ENCODE measurements at places on chromosomes 3 and 15.

DNA sequence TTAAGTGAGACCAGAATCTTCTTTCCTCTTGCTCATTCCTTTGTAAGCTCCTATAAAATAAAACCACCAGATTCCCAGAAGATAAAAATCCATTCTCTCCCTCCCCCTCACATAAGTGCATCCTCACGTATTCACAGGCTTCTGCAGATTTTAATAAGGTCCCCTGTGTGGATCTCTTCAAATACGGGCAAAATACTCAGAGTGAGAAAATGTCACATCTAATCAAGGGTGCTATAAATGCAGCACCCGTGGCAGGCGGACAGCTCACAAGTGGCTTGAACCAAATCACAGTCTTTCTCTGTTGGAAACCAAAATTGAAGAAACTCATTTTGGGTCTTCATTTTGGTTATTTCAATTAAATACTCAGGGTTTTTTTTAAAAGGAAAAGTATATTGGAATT is 212.9 kb upstream of the CMC1 start:
- DNase-seq = no peak

DNA sequence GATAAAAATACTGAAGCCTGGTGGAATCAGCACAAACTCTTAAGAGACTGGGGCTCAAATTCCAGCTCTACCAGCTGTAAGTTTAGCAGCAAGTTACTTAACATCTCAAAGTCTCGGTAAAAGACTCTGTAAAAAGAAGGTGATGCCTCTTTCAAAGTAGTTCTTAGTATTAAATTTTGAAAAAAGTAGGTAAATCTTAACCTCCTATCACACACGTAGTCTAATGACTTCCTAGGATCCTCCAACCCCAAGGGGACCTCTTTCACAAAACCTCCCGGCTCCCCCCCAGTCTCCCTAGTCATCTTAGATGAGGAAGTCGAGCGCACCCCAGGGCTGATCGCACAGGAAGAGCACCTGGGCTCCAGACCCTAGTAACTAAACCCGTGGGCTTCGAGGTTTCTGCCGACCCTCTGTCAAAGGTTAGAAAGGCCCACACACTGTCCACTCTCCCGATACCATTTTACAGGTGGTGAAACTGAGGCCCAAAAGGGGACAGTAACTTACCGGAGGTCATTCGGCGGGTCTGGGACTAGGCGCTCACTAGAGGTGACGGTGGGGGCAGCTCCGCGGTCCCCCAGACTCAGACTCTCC is 427 bp downstream of the MBD4 start:
- peak; percentile 64 for DNase-seq

DNA sequence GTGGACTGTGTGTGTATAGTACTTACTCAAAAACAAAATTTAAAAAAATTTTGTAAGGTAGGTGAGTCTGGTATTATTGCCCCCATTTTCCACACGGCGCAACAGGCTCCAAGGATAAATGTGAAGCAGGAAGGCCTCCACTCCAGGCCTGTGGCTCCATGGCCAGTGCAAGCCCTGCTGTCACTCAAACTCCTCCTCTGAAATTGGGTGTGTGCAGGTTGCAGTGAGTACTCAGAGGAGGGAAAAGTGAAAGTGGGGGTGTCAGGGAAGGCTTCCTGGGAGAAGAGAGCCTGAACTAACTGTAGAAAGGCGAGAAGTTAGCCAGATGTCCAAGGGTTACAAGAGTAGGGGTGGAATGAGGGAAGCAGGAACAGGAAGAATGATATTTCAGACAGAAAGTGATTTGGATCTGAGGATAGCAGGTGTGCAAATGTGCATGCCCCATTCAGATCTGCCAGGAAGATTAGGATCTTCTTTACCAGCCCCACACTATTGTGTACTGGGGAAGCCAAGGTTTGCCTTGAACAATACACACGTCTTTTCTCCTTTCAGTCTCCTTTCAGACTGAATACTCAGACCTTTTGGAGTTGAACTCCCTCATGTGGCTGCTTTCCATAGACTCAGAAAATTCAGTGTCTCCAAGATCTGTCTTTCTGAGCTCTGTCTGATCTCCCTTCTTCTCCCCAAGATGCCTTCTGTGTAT is 48.7 kb upstream of the RYK start:
- DNase-seq = no peak

DNA sequence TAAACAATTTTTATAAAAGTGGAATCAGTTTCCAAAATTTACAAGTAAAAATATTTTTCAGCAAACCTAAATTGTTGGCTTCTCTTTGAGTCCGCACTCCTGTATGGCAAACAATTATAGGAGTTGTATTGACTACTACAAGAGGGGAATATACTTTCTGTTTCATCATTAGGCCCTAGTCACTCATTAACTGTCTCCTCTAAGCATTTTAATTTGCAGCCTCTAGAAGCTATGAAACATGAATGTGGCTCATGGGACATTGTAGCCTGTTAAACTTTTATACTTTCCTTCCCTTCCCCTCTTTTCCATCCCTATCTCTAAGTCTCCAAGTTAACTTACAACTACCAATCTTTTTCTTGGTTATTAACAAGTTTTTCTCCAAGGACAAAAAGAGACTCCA is 58.9 kb upstream of the CBLB start:
- DNase-seq = no peak

DNA sequence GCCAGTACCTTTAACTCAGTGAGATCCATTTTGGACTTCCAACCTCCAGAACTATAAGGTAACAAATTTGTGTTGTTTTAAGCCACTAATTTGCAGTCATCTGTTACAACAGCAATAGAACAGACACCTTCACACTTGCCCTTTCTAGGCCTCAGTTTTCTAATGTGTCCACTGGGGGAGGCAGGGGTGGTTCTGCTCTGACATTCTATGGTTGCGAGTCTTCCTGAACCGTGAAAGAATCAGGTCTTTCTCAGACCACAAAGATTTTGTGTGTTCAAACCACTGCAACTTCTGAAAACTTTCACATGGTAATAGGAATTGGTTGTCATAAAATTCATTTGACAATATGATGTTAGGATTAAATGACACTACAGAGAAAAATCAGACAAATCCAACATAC is 26.8 kb upstream of the CSTA start:
- DNase-seq = peak; percentile 61

DNA sequence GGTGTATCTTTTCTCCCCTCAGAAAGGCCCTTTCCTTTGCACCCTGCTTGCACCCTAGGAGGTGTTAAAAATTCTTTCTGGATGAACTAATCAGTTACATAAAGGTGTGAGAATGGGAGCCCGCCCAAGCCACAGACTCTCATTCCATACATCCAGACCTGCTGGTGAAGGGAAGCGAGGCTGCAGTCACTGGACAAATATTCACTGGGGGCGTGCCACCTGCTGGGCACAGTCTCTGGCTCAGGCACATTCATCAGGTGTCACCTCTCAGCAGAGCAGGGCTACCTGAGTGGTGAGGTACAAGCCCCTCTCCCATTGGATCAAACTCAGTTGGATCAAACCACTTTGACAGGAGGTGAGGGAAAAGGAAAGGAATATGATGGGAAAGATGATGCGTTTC is 52.0 kb downstream of the NTRK3 start:
- no peak for DNase-seq

GRCh38 chr15:85702321-85703101 is 92.2 kb downstream of the KLHL25 start:
- DNase-seq = peak; percentile 42

- DNase-seq = no peak
Measured at GRCh38 chr15:52158084-52158765, 33.0 kb downstream of the GNB5 start.

- DNase-seq = no peak
Measured at GRCh38 chr3:42696356-42697288, 6.0 kb downstream of the HHATL start.

GRCh38 chr3:169310184-169310939 is 353.1 kb downstream of the MECOM start:
- no peak for DNase-seq

GRCh38 chr3:146625186-146625775 is 20.1 kb upstream of the PLSCR5 start:
- DNase-seq = no peak

GRCh38 chr3:131591394-131592014 is 88.7 kb upstream of the MRPL3 start:
- no peak for DNase-seq

DNA sequence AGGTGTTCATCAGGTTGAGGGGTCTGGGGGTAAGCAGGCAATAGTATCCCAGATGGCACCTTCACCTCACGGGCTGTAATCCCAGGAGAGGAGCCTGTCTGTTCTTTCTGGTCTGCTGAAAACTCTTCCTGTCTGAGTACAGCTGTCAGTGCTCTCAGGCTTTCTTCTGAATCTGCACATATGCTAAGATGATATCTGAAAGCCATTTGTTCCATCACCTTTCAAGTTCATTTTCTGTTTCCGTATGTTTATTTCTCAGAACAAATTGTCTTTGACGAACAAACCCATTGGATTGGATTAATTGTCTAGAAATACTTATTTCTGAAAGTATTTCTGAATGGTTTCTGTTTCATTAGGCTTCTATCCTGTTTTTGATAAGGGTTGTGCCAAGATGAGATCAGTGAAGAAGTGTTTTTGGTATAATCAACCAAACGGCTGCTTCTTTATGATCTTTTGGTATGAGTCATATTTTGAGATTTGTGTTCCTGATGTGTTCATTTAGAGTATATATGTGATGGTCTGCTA is 13.3 kb downstream of the ZNF592 start:
- DNase-seq = no peak

DNA sequence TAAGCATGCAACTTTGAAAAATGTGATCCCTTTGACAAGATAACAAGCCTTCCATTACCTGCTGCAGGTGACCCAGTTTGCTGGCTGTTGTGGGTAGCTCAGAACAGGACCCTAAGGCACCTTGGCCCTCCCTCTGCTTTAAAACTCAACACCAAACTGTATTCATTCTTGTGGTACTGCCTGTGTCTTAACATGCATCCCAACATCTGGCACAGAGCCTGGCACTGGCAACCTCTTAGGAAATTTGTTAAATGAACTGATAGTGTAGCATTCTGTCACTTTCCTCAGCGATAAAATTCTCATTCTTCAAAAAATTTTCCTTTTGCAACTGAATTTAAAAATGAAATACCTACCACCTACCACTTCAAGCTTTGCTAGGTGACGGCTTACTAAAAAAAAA is 287.3 kb upstream of the ADAMTS9 start:
- DNase-seq = no peak

DNA sequence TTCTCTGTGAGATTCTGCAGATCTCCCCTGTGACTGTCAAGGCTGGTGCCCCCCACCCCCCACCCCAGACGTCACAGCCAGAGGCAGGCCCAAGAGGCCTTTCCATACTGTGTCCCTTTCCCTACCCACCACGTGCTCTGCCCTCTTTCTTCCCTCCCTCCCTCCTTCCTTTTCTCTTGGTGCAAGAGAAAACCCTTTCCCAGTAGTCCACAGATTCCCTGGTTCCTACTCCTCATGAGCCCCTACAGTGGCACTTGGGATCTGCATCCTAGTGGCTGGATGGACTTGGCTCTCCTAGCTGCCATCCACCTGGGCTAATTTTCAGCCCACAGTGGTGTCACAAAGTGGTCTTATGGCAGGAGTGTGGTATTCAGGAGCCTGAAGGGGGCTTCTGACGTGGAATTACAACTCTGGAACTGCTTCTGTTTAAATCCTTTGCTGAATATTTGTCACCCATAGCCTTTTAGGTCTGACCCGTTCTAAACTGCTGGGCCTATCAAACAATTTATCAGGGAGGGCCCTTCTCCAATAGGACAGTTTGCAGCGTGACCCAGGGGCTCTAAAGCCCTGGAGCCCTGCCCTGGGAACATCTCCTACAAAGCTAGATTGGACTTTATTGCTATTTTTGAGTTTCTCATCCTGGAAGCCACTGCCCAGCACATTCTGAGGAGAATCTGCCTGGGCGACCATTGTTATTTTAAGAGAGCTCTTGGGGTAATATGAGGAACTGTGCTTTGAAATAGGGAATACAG is 35.3 kb downstream of the KLF13 start:
- no peak for DNase-seq

DNA sequence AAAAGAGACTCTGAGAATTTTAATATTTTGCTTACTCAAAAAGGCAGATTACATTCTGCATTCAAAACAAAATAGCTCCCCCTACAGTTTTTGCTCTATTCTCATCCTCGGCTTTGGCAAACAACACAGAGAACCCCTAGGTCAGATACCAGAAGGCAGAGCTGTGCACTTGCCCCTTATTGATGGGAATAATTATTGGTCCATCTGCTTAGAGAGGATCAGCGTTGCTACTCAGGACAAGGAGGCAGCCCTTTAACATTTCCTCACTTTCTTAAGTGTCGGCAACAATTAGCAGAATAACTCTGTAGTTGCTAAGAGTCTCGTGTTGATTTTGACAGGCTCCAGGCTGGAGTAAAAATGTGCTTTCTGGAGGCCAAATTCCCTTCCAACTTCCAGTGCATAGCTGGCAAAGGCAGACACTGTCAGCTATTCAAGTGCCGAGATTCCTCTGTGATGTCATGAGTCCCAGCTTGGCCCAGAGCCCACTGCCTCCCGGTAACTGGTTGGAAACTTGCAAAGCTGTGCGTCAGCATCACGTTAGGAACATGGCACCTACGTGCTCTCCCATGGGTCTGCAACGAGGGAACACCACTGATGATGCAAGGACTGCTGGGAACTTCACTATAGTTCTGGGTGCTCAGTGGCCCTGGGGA is 482.7 kb upstream of the ADAMTS9 start:
- DNase-seq = no peak

DNA sequence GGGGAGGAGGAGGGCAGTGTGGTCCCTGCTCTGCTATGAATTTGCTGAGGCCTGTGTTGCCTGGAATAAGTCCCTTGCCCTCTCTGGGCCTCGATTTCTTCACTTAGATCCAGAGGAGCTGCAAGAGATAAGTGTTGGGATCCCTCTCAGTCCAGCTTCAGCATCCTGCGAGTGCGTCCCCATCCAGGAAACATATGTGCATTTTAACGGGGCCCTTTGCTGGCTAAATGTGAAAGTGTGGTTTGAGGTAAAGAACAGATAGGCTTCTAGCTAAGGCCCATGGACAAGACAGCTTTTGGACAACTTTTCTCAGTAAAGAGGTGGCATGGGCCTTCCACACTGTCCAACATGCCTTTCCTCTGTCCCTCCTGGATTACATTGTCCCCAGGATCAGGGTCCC is 26.5 kb downstream of the RPLP1 start:
- no peak for DNase-seq

DNA sequence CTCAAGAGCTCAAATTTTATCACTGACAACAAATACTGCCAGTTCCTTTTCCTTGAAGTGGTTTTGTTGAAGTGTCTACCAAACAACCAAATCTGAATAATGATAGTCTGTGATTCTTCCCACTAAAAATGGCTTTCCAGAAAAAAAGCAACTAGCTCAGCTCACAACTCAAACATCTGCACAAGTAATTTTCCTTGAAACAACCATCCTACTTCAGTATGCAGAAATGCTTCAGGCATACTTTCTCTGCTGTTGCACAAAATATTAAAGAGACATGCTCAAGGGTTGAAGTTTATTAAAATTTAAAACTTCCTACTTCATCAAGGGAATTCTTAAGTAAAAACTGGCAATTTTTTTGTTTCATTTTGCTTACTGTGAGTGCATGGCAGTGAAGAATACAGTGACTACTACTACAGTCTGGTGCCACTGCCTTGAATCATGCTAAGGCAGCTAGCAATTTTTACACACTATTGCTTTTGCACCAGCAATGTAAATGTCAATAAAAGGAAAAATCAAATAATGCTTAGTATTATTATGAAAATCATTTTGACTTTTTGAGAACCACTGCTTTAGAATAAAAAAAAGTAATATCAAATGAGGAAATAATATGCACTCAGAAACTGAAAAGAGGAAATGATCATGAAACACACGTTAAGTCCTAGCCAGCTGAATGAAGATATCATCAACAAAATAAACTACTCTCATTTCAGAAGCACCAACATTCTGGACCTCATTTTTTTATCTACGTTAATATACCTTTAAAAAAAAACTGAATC is 33.6 kb downstream of the VPS13C start:
- no peak for DNase-seq

All from activated CD8-positive, alpha-beta T cell treated with anti-CD3 and anti-CD28 coated beads for 36 hours (primary cell).